ENCODE measurements at places on chromosomes 7 and 10.

DNA sequence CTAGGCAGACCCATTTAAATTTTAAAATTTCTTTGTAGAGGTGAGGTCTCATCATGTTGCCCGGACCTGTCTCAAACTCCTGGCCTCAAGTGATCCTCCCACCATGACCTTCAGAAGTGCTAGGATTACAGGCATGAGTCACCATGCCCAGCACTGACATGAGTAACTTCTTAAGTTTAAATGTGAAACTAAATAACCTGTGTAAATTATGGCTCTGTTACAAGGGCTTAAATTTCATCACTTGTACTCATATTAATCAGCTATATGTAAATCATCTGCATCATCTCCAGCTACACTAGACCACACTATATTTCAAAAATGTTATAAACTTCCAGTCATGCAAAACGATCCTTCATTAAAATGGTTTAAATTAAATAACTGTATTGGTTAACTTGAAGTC lies 56.1 kb downstream of the ATAD1 start:
- H3K36me3 ChIP-seq, result peaks cover 25% of the 10 kb centered on the region
- no peaks in the 10 kb centered on the region for H3K27me3 ChIP-seq
- no peak overlapping the region for H3K27ac ChIP-seq
- no peaks in the 10 kb centered on the region for H3K4me1 ChIP-seq
- no peak for DNase-seq

DNA sequence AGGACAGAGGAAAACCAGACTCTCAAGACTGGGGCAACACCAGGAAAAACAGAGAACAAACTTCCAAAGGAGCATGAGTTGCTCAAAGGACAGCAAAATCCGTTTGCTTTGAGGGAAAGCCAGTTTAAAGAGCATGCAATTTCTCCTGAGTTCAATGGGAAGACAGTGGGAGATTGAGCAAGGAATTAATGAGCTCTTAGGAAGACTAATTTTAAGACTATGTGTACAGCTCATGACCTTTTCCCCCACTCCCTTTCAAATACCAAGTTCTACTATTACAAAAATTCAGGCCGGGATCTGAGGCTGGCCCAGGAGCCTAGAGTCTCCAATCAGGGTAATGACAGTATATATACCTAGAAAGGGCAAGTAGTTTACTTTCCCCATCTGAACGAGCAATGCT lies 79.2 kb downstream of the EPDR1 start:
- H3K27ac ChIP-seq, result no peak overlapping the region
- no peaks in the 10 kb centered on the region for H3K36me3 ChIP-seq
- no peaks in the 10 kb centered on the region for H3K4me1 ChIP-seq
- no peaks in the 10 kb centered on the region for H3K27me3 ChIP-seq

DNA sequence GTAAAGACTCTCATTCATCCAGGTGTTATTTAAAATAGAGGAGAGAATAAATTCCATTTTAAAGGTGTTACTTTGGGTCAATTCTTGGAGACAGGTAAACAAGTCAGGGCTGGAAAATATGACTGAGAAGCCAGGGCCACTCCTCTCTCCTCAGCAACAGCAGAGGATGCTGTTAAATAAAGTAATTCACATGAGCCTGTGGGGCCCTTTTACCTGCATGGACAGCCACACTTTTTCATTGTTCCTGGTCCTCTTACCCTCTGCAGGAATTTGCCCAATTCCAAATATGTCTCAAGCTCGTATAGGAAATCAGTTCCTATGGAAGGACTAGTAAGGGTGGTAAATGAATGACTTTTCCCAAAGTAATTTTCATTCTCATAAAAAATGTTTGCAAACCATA lies 420.1 kb upstream of the KLF6 start:
- H3K27ac ChIP-seq, result no peak overlapping the region
- peaks cover 5% of the 10 kb centered on the region for H3K4me1 ChIP-seq
- no peaks in the 10 kb centered on the region for H3K27me3 ChIP-seq
- H3K4me3 ChIP-seq, result no peak overlapping the region

GRCh38 chr7:116708248-116708647 lies 36.3 kb downstream of the MET start:
- H3K4me1 ChIP-seq, result no peaks in the 10 kb centered on the region
- H3K27me3 ChIP-seq, result no peaks in the 10 kb centered on the region
- no peak overlapping the region for H3K27ac ChIP-seq
- H3K36me3 ChIP-seq, result no peaks in the 10 kb centered on the region
- no peak overlapping the region for H3K4me3 ChIP-seq

DNA sequence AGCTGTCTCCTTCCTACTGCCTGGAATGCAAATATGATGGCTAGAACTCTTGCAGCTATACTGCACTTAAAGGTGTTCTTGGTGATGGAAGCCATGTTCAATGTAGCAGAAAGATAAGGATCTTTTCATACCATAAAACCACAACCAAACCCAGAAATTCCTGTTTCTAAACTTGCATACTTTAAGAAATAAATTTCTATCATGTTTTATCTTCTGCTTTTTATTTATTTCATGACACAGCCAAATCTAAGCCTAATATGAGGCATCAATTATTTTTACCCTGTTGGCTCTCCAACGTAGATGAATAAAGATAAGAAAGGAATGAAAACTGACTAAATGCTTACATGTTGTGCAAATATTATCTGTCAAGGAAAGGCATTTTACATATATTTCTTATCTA lies 224.1 kb downstream of the DOCK4 start:
- no peaks in the 10 kb centered on the region for H3K27me3 ChIP-seq
- DNase-seq, result no peak
- H3K36me3 ChIP-seq, result peaks cover 7% of the 10 kb centered on the region
- H3K4me1 ChIP-seq, result no peaks in the 10 kb centered on the region
- no peak overlapping the region for H3K4me3 ChIP-seq

GRCh38 chr7:133702078-133702477 lies 425.1 kb upstream of the LRGUK start:
- H3K36me3 ChIP-seq, result no peaks in the 10 kb centered on the region
- no peak overlapping the region for H3K27ac ChIP-seq
- H3K27me3 ChIP-seq, result no peaks in the 10 kb centered on the region
- H3K4me1 ChIP-seq, result no peaks in the 10 kb centered on the region

DNA sequence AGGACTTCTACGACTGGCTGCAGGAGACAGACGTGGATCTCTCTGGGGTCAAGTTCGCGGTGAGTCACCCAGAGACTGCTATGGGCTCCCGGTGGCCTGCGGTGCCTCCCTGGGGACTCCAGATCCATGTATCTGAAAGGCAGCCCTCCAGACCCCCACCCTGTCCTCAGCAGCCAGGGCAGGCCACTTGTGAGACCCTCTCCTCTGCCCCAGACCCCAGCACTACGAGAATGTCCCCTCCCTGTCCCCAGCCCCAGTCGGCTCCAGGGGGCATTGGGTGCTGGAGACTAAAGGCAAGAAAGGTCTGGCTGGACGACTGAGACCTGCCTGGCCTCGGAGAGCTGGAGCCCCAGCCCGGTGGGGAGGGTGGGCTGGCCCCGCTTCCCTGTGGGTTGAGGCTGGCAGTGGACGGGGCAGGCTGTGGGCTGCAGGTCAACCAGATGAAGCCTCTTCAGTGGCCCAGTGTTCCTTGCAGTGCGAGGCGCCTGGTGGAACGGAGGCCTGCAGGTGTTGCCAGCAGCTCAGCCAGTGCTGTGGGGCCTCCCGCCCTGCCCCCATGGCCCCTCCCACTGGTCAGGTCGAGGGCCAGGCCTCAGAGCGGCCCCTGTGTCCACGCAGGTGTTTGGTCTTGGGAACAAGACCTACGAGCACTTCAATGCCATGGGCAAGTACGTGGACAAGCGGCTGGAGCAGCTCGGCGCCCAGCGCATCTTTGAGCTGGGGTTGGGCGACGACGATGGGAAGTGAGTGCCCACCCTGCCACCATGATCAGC lies 13.8 kb downstream of the TMEM120A start:
- no peak overlapping the region for H3K4me3 ChIP-seq
- H3K27ac ChIP-seq, result no peak overlapping the region
- H3K27me3 ChIP-seq, result no peaks in the 10 kb centered on the region
- peaks cover 66% of the 10 kb centered on the region for H3K36me3 ChIP-seq
- DNase-seq, result peak; percentile 66

GRCh38 chr7:19312416-19312815 lies 167.2 kb upstream of the FERD3L start:
- DNase-seq, result no peak

DNA sequence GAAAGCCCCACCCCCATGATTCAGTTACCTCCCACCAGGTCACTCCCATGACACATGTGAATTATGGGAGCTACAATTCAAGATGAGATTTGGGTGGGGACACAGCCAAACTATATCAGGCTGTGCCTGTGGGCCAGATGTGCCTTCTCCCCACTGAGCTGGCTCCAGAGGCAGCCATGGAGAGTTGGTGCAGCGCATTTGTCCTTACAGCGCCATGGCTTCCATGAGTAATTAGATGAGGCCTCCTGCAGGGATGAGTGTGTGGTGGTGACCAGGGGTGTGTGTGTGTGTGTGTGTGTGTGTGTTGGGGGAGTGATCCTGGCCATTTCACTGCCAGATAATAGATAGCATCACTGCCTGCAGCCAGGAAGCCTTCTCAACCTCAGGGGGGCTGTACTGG lies 94.6 kb downstream of the FANK1 start:
- no peak overlapping the region for H3K4me3 ChIP-seq
- no peaks in the 10 kb centered on the region for H3K36me3 ChIP-seq
- H3K27me3 ChIP-seq, result no peaks in the 10 kb centered on the region
- no peak for DNase-seq

GRCh38 chr10:25130906-25131305 lies 43.9 kb upstream of the GPR158 start:
- no peaks in the 10 kb centered on the region for H3K27me3 ChIP-seq
- DNase-seq, result no peak
- no peak overlapping the region for H3K4me3 ChIP-seq
- H3K27ac ChIP-seq, result no peak overlapping the region
- H3K36me3 ChIP-seq, result no peaks in the 10 kb centered on the region

All from tibial artery (tissue), 4 donors.